Thoracic aorta (tissue), 2 donors: ENCODE measurements at places on chromosomes 12 and 14.

DNA sequence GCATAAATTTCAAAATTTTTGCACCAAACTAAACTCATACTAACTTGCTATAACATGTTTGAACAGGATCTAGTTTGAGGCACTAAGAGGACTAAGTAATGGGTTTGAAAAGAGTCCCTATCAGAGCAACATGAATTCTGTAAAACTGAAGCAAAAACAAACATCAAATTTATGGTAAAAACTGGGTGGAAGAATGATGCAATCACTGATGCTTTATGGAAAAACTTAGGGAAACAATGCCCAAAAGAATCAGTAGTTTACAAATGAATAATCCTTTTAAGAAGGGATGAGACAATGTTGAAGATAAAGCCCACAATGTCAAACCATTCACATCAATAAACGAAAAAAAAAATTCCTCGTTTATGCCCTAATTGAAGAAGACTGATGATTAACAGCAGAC is 88.9 kb downstream of the PRKD1 start:
- H3K4me3 ChIP-seq, result no peak overlapping the region
- H3K27me3 ChIP-seq, result no peaks in the 10 kb centered on the region
- no peaks in the 10 kb centered on the region for H3K36me3 ChIP-seq
- H3K27ac ChIP-seq, result no peak overlapping the region
- peaks cover 5% of the 10 kb centered on the region for H3K4me1 ChIP-seq

DNA sequence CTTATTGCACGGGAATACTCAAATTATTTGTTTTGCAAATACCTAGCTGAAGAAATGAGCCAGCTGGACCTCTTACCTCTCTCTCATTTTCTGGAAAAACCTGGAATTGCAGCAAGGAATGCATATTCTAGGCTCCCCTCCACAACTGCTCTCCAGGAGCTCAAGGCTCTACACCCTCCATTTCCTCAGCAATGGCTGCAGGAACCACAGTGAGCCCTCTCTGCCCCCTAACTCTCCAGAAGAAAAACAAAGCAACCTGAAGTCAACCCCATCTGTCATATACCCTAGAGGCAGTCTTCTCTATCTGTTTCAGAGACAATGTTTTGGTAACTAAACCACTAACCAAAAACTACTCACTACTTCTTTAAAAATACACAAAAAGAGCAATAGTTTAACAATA is 221.6 kb downstream of the SLC25A21 start:
- no peaks in the 10 kb centered on the region for H3K36me3 ChIP-seq
- DNase-seq, result no peak
- no peak overlapping the region for H3K4me3 ChIP-seq

DNA sequence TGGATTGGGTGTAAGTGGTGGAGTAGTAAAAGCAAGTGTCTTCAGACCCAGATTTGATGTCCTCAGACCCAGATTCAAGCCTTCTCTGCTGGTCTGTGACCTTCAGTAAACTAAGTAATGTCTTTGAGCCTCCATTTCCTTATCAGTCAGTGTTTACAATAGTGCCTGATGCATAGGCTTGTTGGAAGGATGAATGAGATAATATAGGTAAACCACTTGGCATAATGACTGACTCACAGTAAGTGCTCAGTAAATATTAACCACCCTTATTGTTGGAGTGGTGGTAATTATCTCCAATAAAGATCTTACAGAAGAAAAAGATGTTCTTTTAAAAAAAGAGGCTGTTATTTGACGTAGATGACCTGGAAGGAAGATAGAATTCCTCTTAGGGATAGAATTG is 86.2 kb downstream of the IGF1 start:
- H3K27me3 ChIP-seq, result no peaks in the 10 kb centered on the region
- H3K4me3 ChIP-seq, result no peak overlapping the region
- no peaks in the 10 kb centered on the region for H3K4me1 ChIP-seq
- H3K36me3 ChIP-seq, result no peaks in the 10 kb centered on the region
- H3K27ac ChIP-seq, result no peak overlapping the region
- no peak for DNase-seq

GRCh38 chr12:15152456-15152855 is 68.8 kb downstream of the RERG start:
- H3K27ac ChIP-seq, result peak overlapping the region; percentile 82
- peak overlapping the region; percentile 17 for H3K4me3 ChIP-seq
- DNase-seq, result no peak

DNA sequence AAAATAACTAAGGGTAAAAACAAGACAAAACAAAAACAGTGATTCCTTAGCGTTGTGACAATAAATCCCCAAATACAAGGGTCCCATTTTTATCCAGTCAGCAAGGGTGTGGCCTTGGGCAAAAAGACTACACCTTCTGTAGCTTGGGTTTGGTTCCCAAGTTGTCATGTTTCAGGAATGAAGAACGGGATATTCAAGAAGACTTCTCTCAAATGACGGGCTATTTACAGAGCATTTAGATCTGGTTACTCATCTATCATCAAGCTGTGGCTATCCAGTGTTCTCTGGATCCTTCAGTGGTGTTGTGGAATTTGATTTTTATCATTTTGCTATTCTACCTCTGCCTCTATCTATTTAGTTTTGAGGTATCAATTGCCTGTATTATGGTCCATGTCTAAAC is 219.7 kb downstream of the SLC25A21 start:
- DNase-seq, result no peak
- H3K4me3 ChIP-seq, result no peak overlapping the region
- H3K36me3 ChIP-seq, result no peaks in the 10 kb centered on the region
- H3K4me1 ChIP-seq, result no peaks in the 10 kb centered on the region
- H3K27ac ChIP-seq, result no peak overlapping the region

GRCh38 chr14:91163316-91163715 is 49.4 kb downstream of the DGLUCY start:
- H3K4me1 ChIP-seq, result no peaks in the 10 kb centered on the region
- H3K4me3 ChIP-seq, result no peak overlapping the region
- DNase-seq, result no peak
- H3K27ac ChIP-seq, result no peak overlapping the region
- H3K36me3 ChIP-seq, result peaks cover 29% of the 10 kb centered on the region

DNA sequence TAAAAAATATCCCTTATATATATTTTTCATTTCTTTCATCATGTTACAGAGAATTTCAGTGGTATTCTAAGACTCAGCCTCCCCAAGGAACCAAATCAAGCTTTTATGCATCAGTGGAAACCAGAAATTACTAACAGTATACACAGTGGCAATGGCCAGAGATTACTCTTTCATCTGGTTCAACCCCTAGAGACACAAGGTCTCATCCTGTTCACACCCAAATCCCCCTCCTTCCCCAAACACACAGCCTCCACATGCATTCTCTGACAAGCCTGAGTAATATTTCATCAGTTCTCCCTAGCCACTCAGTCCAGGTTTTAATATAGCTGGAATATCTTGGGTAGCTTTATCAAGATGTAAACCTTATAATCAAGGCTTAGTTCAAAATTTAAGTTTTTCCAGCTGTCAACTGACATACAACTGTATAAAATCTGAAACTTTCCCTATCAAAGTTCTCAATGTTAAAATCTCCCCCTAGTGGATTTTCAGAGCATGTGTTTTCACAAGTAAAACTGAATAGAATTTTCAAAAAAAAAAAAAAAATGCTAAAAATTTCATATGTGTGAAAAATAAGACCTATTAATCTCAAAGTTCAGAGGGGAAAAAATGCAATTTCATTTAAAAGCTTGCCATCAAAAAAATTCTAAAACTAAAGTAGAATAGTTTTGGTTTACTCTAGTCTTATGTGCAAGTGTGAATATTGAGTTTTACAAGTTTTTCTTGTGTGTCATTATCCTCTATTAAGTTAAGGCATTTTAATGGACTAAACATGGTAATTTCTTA is 10.5 kb upstream of the SSTR1 start:
- H3K36me3 ChIP-seq, result no peaks in the 10 kb centered on the region
- H3K27ac ChIP-seq, result no peak overlapping the region
- no peak for DNase-seq
- no peaks in the 10 kb centered on the region for H3K27me3 ChIP-seq
- H3K4me1 ChIP-seq, result no peaks in the 10 kb centered on the region

GRCh38 chr14:31881531-31882310 is 195.4 kb upstream of the ARHGAP5 start:
- no peak overlapping the region for H3K4me3 ChIP-seq
- no peaks in the 10 kb centered on the region for H3K4me1 ChIP-seq
- H3K27ac ChIP-seq, result no peak overlapping the region
- no peak for DNase-seq
- H3K27me3 ChIP-seq, result no peaks in the 10 kb centered on the region
- no peaks in the 10 kb centered on the region for H3K36me3 ChIP-seq

DNA sequence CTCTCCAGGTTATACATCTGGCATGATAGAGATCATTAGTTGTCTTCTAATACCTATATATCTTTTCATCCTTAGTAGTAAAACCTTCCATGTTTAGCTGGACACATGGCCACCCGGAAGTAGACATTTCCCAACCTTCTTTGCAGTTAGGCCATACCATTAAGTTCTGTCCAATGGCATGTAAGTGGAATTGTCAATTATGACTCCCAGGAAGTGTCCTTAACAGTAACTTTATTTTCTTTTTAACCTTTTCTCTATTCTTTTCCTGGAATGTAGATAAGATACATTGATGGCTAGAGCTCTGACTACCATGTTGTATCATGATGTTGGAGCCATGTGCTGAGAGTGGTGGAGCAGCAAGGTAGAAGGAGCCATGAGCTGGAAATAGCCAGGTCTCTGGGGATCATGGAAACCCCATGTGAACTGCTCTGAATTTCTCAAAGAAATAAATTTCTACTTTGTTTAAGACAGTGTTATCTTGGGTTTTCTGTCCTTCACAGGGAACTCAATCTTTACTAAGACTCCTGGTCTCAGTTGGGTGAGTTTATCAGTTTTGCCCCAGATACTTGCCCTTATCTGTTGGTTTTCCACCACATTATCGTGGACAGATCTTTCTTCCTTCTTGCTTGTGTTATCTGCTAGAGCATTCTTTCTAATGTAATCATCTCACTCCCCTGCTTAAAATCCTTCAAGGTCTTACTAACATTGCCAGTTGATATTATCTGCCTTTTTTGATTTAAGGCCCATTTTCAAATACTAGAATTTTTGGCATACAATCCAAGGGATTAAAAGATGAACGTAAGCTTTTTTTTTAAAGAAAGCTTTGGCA is 5.1 kb upstream of the LTA4H start:
- H3K36me3 ChIP-seq, result no peaks in the 10 kb centered on the region
- H3K27ac ChIP-seq, result no peak overlapping the region
- DNase-seq, result no peak
- no peaks in the 10 kb centered on the region for H3K4me1 ChIP-seq

DNA sequence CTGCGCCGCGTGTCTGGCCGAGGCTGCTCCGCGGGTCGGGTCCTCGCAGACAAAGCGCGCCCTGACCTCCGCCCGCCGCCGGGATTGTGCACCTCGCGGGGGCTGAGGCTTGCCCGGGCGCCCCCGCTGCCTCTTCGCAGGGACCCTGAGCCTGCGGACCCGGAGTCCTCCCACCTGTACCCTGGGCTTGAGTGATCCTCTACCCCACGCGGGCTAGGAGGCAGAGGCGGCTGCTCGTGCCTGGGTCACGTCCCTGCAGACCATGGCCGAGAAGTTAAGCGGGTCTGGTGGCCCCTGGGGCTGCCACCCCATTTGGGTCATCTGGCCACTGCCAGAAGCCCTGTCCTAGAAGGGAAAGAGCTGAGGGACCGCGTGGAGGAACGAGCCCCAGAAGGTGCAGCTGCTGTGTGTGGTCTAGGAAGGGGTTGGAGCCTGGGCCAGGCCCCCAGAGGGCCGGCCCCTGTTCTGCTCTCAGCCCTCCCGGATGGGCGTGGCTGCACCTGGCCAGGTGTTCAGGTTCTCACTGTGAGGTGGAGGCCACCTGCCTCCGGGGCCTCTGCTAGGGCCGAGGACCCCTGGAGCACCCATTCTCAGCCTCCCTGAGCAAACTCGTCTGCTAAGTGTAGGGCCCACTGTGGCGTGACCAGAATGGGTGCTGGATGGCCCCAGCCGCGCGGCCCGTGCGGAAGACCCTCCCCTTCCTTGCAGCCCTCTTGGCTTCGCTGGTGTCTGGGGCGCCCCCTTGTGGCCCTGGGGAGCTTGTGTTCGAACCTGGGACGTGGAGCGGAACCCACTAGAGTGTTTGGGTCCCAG is 49.6 kb downstream of the LRCOL1 start:
- H3K36me3 ChIP-seq, result no peaks in the 10 kb centered on the region
- no peak overlapping the region for H3K27ac ChIP-seq
- H3K4me1 ChIP-seq, result peaks cover 22% of the 10 kb centered on the region

DNA sequence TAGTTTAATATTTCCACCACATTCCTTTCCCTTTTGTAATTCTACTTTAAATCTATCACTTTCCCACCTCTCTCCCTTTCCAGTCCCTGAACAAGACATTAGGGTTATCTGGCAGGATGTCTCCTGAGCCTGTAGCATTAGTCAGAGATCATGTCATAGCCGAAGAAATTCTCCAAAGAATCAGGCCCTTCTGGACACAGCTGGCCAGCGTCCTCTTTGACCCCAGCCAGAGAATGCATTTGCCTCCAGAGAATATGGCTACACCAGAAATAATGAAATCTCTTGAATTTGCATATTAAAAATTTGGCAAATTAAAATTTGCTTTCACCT is 56.7 kb downstream of the NTF3 start:
- H3K27me3 ChIP-seq, result no peaks in the 10 kb centered on the region
- H3K36me3 ChIP-seq, result no peaks in the 10 kb centered on the region
- peaks cover 76% of the 10 kb centered on the region for H3K4me1 ChIP-seq
- no peak overlapping the region for H3K4me3 ChIP-seq
- DNase-seq, result no peak
- peak overlapping the region; percentile 86 for H3K27ac ChIP-seq

DNA sequence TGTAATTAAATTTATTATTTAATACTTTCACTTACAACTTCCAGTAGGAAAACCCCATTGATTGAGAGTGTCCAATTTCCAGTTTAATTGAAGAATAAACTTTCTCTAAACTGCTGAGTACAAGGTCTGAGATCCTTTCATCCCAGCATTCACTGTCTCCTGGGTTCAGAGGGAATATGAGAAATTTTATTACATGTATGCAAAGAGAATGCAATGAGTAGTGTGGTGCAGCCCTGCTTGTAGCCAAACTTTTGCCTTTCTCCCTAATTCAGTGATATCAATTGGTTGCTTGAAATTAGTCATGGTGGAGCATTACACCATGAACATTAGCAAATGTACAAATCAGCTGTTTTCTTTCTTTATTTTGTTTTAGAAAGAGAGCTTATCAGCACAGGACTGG is 780.6 kb upstream of the MDGA2 start:
- no peaks in the 10 kb centered on the region for H3K27me3 ChIP-seq
- H3K4me1 ChIP-seq, result no peaks in the 10 kb centered on the region
- no peak overlapping the region for H3K4me3 ChIP-seq
- no peak overlapping the region for H3K27ac ChIP-seq
- no peaks in the 10 kb centered on the region for H3K36me3 ChIP-seq

DNA sequence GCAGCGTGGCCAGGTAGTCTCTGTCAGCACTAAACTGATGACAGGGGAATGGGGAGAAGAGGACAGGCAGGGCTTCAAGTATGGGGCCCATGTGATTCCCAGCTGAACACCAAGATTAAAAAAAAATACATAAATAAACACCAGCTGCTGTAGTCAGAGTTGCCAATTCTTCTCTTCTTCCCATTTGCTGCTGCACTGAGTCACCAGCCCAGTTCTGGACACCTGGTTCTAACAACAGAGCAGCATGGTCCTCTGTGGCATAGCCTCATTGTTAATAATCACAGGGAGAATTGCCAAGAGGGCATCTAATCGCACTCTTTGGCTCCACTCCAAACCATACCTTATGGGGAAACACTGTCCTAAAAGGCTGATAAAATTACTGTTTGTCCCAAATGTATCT is 15.1 kb downstream of the PPM1H start:
- no peaks in the 10 kb centered on the region for H3K4me1 ChIP-seq
- no peak overlapping the region for H3K27ac ChIP-seq
- DNase-seq, result no peak
- no peak overlapping the region for H3K4me3 ChIP-seq

GRCh38 chr12:16675438-16675837 is 69.5 kb upstream of the LMO3 start:
- no peaks in the 10 kb centered on the region for H3K4me1 ChIP-seq
- H3K36me3 ChIP-seq, result no peaks in the 10 kb centered on the region
- H3K27me3 ChIP-seq, result no peaks in the 10 kb centered on the region
- no peak for DNase-seq
- no peak overlapping the region for H3K4me3 ChIP-seq
- H3K27ac ChIP-seq, result no peak overlapping the region
